ENCODE measurements at places on chromosomes 2 and 18.

DNA sequence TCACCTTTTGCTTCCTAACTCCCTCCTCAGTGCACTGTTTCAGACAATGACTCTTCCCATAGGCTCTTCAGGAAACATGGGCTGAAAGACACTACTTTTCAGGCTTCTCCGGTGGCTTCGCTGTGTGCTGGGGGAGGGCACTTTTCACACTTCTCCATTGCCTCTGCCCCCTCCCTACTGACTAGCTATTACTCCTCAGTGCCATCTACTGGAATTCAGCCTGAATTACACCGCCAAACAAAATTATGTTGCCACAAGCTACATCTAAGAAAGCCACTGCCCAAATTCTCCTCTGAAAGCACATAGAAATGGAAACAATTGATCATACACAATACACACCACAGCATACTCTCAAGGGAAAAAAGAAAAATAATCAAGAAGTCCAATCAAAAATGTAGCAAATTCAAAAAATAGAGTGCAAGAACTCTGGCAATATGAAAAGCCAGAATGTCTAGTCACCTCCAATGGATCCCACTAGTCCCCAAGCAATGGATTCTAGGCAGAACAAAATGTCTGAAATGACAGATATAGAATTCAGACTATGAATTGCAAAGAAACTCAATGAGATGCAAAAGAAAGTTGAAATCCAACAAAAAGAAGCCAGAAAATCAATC, 1139.4 kb upstream of the GYPC start:
- no peak for DNase-seq

- no peak for DNase-seq
Observed at GRCh38 chr2:196176142-196176738, 4.9 kb upstream of the STK17B start.

- no peak for DNase-seq
Observed at GRCh38 chr2:121427187-121427689, 103.4 kb upstream of the RNU4ATAC start.

DNA sequence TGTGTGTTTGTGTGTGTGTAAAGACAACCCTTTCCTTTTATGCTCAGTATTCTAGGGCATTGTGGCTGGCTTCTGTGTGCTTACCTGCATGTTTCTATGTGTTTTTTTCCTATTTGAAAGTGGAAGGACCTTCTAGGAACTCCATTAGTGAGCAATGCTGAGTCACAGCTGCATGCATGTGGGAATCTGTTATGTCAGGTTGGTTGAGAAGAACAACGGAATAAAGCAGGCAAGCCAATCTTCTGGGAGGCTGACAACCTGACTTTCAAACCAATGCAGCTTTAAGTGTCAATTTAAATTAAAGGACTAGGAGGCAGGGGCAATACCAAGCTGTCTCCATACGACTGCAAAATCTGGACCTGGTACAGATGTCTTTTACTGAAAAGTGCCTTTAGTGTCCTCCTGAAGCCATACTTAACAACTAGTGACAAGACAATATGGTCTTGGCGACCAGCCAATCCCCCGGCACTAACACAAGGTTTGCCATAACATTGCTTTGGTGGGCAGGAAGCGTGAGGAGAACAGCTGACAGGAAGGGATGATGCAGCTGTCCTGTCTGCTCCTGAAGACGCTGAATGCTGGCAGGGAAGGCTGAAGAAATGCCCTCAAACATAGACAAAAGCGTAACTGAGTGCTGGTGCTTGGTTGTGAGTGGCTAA, 514.7 kb upstream of the CDH7 start:
- no peak for DNase-seq

DNA sequence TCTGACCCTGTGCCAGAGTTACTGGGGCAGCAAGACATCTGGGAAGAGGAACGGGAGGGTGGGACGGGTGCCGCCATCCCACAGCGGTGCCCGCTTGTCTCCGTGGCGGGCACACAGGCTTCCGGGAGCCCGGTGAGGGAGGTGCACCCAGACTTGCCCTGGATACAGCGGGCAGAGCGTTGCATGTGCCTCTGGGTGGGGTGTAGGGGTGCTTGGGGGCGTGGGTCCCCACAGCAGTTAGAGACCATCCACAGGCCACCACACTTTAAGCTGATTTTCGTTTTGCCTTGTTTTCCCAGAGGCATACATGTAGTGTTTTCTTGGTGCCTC, 45.1 kb downstream of the SH3BP4 start:
- no peak for DNase-seq

DNA sequence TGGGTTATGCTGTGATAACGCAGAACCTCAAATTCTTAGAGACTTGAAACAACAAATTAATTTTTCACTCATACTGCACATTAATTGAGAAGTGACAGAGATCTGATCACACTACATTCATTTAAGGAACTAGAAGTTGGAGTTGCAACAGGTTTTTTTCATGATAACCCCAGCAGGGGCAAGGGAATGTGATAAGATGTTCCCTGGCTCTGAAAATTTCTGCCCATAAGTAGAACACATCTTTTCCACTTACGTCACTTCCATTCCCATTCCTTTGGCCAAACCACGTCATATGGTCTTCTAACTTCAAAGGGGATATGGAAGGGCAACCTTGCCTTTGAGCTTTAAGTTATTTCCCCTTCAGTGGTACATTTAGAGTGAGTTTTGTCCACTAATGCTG, 29.7 kb upstream of the PSME4 start:
- DNase-seq: no peak

GRCh38 chr18:3340682-3341097, 78.8 kb downstream of the MYL12B start:
- DNase-seq: no peak

DNA sequence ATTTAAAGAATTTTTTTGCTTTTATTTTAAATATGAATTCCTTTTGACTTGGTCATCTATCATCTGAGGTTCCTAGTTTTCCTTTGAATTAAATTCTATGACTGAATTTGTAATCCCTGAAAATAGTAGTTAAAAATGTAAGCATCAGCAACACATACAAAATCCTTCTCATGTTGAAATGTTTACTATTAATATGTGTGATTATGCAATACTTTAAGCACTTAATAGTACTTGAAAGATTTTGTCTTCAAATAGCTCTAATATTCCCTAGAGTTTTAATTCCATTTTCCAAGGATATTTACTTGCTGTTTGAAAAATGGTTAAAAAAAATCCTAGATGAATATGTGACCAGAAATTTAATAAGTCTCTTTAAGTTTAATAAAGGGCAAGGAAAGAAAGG, 26.6 kb upstream of the SPATS2L start:
- no peak for DNase-seq

DNA sequence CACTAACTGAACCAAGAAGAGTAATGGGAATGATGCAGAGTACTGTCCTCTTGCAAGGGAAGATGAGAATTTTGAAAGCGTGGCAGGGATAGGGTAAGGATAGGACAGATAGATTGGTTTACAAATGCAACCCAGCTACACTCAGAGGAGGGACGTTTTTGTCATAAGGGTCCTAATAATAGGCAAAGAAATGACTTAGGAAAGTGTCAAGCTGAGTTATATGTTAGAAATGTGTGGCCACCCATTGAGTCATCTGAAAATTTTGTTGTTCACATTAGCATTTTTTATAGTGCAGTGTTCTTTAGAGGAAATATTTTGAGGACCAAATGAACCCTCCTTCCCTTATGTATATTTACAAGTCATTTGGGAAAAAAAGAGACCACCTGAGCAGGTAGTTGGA, 137.5 kb downstream of the PHLPP1 start:
- no peak for DNase-seq
